ENCODE measurements at places on chromosomes 1 and 21.
A peak's percentile ranks its signal among the peaks of the same experiment; 100 is the strongest.

DNA sequence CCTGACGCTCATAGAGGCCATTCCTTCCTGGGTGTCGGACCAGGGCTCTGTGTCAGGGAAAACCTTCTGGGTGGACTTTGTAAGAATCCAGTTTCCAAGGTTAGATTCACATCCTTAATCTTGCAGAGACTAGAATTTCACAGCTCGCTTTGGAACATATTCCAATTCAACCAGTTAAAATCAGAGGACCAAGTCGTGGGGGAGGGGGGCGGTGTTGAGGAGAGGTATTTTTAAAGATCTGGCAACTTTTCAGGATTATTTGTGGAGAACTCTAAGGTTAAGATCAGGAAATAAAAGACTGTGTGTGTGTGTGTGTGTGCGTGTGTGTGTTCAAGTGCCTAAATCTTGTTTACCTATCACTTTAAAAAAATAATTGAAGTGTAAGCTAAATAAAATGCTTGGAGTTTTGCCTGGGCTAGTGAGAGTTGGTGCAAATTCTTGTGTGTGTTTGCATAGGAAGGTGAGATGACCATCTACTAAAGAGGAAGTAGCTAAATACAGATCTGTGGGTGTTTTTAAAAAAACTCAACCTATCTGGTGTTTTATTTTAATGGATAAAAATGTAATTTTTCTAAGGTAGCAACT, 21.8 kb downstream of the TENT5C start:
- DNase-seq = no peak

DNA sequence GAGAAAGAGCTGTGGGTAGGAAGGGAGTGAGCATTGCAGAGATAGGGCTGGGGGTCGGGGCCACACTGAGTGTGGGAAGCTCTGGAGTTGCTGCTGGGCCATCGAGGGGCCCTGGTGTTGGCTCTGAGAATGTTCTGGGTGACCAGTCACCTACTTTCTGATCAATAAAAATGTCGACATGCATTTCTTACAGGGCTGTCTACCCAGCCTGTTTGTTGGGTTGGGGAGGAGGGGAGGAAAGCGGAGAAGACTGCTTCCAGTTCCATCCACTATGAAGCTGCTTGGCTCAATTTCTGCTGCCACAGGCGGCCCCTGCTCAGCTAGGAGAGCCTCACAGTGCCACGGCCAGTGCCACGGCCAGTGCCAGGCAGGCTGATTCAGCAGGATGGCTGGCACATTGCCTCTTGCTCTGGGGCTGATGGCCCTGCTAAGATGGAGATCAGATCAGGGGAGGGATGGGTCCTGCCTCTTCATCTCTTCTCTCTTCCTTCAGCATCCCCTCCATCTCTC, 3.0 kb upstream of the PADI3 start:
- no peak for DNase-seq

GRCh38 chr1:159849626-159850366, 12.7 kb downstream of the VSIG8 start:
- no peak for DNase-seq

DNA sequence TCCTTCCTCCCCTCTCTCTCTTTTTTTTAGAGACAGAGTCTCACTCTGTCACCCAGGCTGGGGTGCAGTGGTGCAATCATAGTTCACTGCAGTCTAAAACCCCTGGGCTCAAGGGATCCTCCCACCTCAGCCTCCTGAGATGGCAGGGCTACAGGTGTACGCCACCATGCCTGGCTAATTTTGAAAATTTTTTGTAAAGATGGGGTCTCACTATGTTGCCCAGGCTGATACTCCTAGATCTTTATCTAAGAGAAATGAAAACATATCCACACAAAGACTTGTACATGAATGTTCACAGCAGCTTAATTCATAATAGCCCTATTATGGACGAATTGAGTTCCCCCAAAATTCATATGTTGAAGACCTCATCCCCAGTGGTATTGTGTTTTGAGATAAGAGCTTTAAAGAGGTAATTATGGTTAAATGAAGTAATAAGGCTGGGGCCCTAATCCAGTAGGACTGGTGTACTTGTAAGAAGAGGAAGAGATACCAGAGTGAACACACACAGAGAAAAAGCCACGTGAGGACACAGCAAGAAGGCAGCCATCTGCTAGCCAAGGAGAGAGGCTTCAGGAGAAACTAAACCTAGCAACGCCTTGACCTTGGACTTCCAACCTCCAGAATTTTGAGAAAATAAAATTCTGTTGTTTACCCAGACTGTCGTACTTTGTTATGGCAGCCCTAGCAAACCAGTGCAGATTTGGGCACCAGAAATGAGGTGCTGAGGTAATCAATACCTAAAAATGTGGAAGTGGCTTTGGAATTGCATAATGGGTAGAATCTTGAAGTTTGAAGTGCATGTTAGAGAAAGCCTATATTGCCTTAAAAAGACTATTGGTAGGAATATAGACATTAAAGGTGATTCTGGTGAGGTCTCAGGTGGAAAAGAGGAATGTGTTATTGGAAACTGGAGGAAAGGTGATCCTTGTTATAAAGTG, 13.2 kb downstream of the IFNLR1 start:
- DNase-seq = no peak

DNA sequence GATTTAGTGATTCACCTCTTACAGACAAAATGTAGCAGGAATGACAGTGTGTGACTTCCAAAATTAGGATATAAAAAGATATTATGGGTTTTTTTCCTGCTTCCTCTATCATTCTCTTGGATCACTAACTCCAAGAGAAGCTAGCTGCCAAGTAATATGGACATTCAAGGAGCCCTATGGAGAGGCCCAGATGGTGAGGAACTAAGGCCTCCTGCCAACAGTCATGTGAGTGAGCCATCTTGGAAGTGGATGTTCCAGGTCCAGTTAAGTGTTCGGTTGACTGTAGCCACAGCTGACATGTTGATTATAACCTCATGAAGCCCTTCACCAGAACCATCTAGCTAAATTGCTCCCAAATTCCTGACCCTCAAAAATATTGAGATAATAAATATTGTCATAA, 38.8 kb downstream of the CD160 start:
- no peak for DNase-seq

DNA sequence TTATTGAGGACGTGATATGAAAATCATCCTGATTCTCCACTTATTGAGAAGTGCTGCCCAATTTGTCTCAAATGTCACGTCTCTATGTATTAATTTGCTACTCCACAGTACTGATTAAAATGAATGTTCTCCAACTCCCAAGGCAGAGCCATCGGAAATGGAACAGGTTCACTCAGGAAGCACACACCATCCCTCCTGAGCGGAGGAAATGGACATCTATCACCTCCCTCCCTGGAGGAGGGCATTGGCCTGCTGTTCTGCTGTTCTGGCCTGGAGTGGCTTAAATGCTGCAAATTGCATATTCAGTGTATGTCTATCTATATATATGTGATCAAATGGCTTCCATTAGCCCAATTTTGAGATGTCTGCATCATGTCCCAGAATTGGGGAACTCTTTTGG, 140.5 kb downstream of the CSMD2 start:
- no peak for DNase-seq

GRCh38 chr1:208081972-208082371, 162.2 kb downstream of the PLXNA2 start:
- peak; percentile 51 for DNase-seq

- no peak for DNase-seq
Measured at GRCh38 chr1:7754234-7754633, 16.9 kb upstream of the VAMP3 start.

- peak; percentile 36 for DNase-seq
Measured at GRCh38 chr1:229585338-229585737, 26.8 kb upstream of the ABCB10 start.

GRCh38 chr1:14699620-14700019, 101.1 kb downstream of the KAZN start:
- no peak for DNase-seq
